ENCODE measurements at places on chromosomes 11 and 22. TPM values are rescaled to one million over a fixed set of nuclear protein-coding genes. Genes with fewer than 3 reads are reported as not detected.

- no peaks in the 10 kb centered on the region for H3K27me3 ChIP-seq
- peaks cover 2% of the 10 kb centered on the region for H3K4me1 ChIP-seq
- no peak overlapping the region for H3K27ac ChIP-seq
- no peak for DNase-seq
- no peak overlapping the region for H3K4me3 ChIP-seq
These were observed 56.4 kb downstream of the CEP164 start for GRCh38 chr11:117384045-117384444.

DNA sequence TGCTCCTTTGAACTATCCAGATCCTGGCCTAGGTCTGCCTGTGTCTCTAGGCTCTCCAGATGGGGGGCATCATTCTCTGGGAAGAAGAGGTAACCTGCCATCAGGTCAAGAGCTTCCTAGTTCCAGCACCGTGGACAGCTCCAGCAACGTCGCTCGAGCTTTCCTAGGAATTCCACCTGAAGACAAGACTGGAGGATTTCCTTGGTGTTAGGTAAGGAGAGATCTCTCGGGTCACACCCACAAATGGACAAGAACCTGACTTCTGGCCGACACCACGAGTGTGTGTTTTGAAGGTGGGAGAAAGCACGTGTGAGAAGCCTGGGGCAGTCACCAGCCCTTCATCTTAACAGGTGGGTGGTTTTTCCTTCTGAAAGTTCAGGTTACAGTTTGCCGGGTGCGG lies 1.2 kb downstream of the PRG3 start:
- no peaks in the 10 kb centered on the region for H3K4me1 ChIP-seq
- no peak overlapping the region for H3K27ac ChIP-seq
- no peak for DNase-seq
- no peaks in the 10 kb centered on the region for H3K36me3 ChIP-seq
- H3K27me3 ChIP-seq: peaks cover 11% of the 10 kb centered on the region
- H3K4me3 ChIP-seq: no peak overlapping the region

GRCh38 chr11:936199-936598 lies 10.5 kb downstream of the AP2A2 start:
- DNase-seq: no peak
- no peak overlapping the region for H3K27ac ChIP-seq
- peaks cover 5% of the 10 kb centered on the region for H3K36me3 ChIP-seq
- H3K4me1 ChIP-seq: peaks cover 47% of the 10 kb centered on the region
- H3K27me3 ChIP-seq: no peaks in the 10 kb centered on the region

SHANK2 gene
- total RNA-seq: not detected

GRCh38 chr11:70064008-70064725 lies 13.9 kb upstream of the ANO1 start:
- H3K36me3 ChIP-seq: no peaks in the 10 kb centered on the region
- peaks cover 8% of the 10 kb centered on the region for H3K27me3 ChIP-seq
- H3K27ac ChIP-seq: no peak overlapping the region
- H3K4me3 ChIP-seq: no peak overlapping the region
- no peaks in the 10 kb centered on the region for H3K4me1 ChIP-seq
- no peak for DNase-seq

GRCh38 chr11:123681030-123681429 lies 26.6 kb upstream of the SCN3B start:
- no peaks in the 10 kb centered on the region for H3K36me3 ChIP-seq
- no peak for DNase-seq
- H3K27me3 ChIP-seq: peaks cover 12% of the 10 kb centered on the region

NFRKB gene
- total RNA-seq: 40.4 TPM

DNA sequence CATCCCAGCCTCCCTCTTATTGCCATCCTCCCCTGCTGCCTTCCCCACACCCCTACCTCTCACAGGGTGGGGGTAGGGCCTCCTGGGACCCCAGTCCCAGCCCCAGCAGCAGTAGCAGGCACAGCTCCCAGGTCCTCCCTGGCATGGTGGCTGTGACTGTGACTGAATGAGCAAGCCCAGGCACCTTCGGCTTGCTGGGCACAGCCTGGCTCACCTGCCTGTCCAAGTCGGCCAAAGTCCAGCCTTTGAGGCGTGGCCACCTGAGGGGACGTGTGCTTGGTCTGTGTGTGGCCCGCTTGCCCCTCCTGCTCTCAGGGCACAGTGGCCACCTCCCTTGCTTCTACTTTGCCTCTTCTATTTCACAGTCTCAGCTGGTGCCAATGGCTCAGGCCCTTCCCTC lies at the start of gene TREH:
Gene TREH, minus strand, starts transcription at position 168 of the 400 bp plus-strand sequence. Its CDS starts 23 bp downstream, at position 145.
- no peak within 1 kb of the TSS for H3K27ac ChIP-seq
- H3K4me3 ChIP-seq: no peak within 1 kb of the TSS
- peak; percentile 10 for DNase-seq
- H3K27me3 ChIP-seq: peaks cover 29% of the 10 kb centered on the region

GRCh38 chr11:17528906-17529843 lies 15.0 kb downstream of the USH1C start:
- H3K27me3 ChIP-seq: peaks cover 9% of the 10 kb centered on the region
- no peak for DNase-seq
- H3K4me3 ChIP-seq: no peak overlapping the region
- H3K27ac ChIP-seq: no peak overlapping the region
- H3K36me3 ChIP-seq: no peaks in the 10 kb centered on the region
- H3K4me1 ChIP-seq: no peaks in the 10 kb centered on the region

DNA sequence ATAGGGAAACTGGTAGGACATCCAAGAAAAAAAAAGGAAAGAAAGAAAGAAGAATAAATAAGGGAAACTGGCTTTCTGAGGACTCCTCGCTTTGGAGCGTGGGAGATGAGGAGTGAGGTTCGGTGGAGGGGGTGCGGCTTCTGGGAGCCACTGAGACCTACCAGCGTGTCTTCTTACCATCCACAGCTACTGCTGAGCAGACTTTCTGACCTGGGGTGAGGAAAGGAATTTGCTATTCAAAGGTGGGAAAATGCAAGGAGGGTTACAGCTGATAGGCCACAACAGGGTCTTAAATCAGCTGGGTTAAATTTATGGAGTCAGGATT lies 488 bp upstream of the SELENOM start:
- DNase-seq: no peak
- H3K27ac ChIP-seq: peak overlapping the region; percentile 63

All from activated naive CD8-positive, alpha-beta T cell treated with anti-CD3 and anti-CD28 coated beads, Interleukin-2, amount 10 ng/mL, durations not matched to agents 7 days and 5 days (primary cell).